SJSA1 (cell line): ENCODE measurements at places on chromosomes 3 and 15. TPM values are rescaled to one million over a fixed set of nuclear protein-coding genes. Genes with fewer than 3 reads are reported as not detected.

GRCh38 chr3:120370463-120370862 is 21.3 kb upstream of the LRRC58 start:
- no peak for DNase-seq

DNA sequence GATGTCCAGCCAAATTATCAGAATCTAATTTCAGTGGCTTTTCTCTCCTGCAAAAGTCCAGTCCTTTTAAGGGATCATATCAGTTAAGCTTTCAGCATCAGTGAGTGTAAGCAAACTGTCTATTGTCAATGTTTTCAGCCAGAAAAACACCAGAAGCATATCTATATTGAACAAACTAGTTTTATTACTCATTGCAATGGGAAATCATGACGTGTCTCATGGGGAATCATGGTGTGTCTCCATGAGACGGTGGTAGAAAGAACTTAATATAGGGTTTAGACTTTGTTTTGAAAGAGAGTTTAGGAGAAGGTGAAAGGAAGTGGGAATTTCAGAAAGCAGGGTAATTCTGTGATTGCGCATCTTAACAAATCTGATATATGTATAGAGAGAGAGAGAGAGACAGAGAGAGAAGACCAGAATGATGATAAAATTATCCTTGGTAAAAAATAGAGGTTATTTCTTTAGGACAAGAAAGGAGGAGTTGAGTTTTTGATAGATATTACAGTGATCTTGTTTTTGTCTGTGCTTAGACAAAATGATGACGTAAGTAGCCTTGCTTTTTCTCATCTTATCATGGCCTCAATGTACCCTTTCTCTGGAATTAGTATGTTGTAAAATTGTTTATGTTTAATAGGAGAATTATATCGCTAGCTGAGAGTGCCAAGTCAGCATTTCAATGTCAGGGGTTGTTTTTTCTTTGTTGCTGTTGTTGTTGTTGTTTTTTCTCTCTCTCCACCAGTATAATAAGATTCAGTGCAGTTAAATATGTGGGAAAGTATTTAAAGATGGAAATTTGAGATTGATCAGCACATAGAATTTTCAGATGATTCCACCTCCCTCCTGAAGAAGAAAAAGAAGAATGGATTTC is 129.9 kb upstream of the OSTN start:
- no peak for DNase-seq

- DNase-seq, result peak; percentile 79
Observed at GRCh38 chr15:69736161-69736560, 283.5 kb downstream of the RPLP1 start.

DNA sequence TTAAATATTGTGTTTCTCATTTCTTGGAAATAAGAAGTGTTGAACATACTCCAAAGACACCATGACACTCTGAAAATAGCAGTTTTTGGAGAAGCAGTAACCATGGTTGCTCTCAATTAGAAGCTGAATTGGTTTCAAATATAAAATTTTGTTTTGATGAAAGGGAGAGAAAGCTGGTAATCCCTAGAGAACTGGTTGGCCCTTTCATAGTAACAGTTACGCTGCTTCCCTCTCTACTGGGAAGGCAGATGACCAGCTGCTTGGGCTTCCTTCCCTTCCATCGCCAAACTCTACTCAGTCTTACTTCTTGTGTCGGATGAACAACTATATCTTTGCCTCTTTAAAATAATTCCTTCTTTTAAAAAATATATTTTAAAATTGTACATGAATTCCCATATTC is 19.2 kb downstream of the LARS2 start:
- no peak for DNase-seq

- DNase-seq, result no peak
Observed at GRCh38 chr3:27290760-27291159, 78.4 kb downstream of the NEK10 start.

DNA sequence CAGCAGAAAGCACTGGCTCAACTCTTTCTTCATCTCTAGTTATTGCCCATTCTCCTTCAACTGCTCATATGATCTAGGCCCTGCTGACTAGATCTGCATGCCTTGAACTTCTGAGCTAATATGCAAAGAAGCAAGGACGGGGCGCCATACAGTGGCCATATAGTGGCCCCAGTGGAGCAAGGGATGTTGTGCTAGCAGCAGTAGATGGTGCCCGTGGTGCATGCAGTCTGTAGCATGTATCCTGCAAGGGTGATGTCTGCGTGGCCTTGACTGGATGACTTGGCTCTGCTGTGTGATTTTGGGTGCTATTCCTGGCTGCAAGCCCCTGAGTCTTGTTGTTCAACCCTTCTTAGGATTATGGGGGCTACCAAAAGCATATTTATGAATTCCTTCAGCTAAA is 12.2 kb upstream of the NMD3 start:
- DNase-seq, result no peak

DNA sequence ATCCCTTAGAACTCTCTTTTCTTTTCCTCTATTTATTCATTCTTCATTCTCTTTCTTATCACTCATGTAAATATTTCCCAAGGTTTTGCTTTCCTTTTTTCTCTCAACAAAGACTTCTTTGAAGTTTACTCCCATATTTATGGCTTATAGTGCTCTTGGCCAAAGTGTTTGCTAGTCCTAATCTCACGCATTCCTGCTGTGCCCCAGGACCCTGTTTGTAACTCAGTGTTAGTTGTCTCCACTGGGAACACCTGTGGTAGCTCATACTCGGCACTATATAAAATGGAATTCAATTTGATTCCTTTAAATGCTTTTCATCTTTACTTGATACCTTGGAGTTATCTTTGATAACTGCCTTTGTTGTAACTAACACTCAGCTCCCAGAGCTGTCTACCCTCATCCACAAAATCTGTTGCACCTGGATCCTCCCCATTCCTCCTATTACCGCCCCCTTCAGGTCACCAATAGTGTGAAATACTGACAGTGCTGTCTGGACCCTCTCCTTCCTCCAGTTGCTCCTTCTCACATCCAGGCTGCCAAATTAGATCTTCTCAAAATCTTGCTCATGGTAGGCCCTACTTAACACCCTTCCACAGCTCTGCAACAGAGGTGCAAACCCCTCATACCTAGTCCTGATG is 76.8 kb downstream of the TIGIT start:
- DNase-seq, result no peak

- no peak for DNase-seq
Observed at GRCh38 chr3:194255252-194256039, 95.7 kb downstream of the CPN2 start.

- DNase-seq, result no peak
Observed at GRCh38 chr3:197906850-197907187, 43.2 kb upstream of the RPL35A start.

- no peak for DNase-seq
Observed at GRCh38 chr3:196143708-196144382, 62.0 kb upstream of the TFRC start.

GRCh38 chr15:100284191-100284590 is 57.6 kb downstream of the ADAMTS17 start:
- no peak for DNase-seq

DNA sequence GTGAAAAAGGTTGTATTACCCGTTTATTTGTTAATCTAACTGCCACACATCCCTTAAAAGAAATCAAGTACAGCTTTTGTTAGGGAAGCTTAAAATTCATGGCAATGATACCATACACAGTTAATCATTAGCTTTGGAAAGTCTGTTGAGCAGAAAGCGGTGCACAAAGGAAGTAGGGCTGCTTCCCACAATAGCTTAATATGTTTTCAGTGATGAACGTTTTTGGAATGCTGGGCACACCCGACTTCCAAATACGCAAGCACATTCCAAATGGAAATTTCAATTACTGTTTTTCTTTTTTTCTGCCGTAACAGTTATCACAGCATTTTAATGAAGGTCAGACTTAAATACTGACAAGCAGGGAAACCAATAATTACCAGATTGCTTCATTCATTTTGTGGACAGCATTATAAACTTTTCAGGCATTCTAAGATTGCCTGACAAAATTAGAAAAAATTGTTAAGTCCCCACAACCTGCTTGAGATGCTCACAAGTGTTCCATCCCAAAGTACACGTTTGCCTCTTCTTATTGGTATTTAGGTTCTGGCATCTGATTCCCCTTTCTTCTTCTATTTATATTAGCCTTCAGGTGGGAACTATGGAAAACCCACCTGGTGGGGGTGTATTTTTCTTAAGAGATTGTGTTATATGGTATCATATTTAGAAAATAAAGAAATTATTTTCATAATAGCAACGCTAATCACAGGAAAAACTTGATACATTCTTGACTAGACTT is 1.1 kb upstream of the ECT2 start:
- DNase-seq, result peak; percentile 79

- DNase-seq, result no peak
Observed at GRCh38 chr3:101383156-101383575, 62.8 kb upstream of the IMPG2 start.

DNA sequence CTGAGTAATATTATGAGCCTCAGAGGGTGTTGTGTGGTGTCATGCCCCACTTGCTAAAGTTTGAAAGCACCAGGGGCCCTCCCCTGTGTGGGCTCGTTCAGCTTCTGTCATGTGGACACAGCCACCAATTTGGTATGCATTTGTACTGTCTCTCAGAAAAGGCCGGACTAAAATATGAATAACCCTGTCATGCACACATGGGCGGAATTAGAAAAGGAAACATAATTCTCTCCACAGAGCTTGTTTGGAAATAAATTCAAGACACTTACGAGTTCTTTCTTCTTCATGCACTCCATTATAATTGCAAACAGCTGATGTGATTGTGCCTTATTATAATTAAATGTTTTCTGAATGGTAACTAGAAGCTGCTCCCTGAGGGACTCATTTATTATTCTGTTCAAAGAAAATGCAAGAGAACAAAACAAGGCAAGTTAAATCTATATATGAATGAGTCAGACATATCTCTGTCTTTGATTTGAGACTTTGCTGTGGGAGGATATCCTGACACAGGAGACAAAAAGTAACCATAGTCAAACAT is 39.1 kb downstream of the TRPM1 start:
- no peak for DNase-seq

GRCh38 chr15:59313641-59314332 is 58.9 kb downstream of the MYO1E start:
- no peak for DNase-seq

DNA sequence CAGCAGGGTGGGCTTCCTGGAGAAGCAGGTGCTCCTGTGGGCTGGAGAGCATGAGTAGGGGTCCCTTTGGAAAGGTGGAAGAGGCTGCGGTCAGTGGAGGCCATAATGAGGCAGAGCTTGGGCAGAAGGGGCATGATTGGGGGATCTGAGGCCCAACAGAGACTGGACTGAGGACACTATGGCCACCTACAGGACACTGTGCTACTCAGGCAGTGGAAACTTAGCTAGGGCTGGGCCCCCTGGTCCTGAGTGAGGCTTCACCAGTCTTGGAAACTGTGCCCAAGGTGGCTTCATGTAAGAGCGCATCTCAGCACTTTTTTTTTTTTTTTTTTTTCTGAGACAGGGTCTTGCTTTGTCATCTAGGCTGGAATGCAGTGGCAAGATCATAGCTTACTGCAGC is 6.3 kb upstream of the COMMD4 start:
- DNase-seq, result no peak

- DNase-seq, result peak; percentile 69
Observed at GRCh38 chr15:66387163-66388042, 691 bp downstream of the MAP2K1 start.

- no peak for DNase-seq
Observed at GRCh38 chr15:85825719-85826118, 31.0 kb upstream of the KLHL25 start.

DNA sequence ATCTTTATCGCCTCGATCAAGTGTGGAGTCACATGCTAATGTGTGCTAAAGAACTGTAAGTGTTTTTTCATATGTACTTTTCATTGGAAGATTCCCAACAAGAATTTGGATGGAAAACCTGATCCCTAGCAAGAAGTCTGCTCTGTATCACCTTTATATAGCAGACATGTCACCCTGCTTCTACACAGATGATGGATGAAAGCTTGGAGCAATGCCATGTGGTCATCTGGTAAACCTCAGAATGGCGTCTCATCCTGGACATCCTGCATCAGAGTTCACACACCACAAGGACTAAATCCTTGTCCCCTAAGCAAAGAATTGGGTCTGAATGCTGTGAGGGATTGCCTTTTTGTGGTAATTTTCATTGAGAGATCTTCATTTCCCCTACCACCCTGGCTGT is 42.1 kb upstream of the CTDSPL start:
- no peak for DNase-seq

GRCh38 chr15:67784090-67784781 is 41.1 kb upstream of the SKOR1 start:
- no peak for DNase-seq

- no peak for DNase-seq
Observed at GRCh38 chr3:197800379-197800778, 9.3 kb downstream of the LRCH3 start.

DNA sequence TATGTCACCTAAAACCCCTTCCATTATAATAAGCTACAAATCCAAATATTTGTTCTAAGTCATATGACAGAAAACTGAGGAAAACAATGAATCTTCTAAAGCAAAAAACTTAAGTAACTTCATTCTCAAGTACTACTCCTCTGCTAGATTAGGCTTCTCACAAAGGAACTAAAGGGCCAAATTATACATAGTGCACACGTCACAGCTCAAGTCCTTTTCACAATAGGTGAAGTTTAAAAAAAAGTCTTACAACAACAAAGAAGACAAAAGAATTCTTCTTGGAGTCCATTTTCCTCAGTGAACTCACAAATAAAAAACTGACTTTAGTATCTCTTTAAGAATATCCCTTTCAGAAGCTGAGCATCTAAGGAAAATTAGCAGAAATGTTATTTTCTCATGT is 479.9 kb downstream of the MAGI1 start:
- DNase-seq, result no peak

- DNase-seq, result no peak
Observed at GRCh38 chr3:43882976-43883680, 192.4 kb downstream of the ABHD5 start.

GRCh38 chr3:40387895-40388254 is 891 bp downstream of the ENTPD3 start:
- DNase-seq, result no peak

DNA sequence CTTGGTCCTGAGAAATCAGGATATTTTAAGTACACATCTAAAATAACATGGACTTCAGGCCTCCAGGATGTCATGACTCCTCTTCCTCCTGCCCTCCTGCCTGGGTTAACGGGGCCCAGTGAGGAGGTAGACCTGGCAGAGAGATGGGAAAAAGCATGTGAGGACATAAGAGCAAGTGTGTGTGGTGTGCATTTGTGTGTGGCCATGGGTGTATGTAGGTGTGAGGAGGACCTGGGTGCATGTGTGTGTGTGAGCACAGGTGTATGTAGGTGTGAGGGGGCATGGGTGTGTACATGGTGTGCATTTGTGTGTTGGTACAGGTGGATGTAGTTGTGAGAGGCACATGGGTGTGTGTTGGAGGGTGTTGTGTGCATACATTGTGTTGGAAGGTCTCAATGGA is 105.4 kb downstream of the EPHB1 start:
- DNase-seq, result no peak

GRCh38 chr15:71471347-71471746 is 339.0 kb upstream of the NR2E3 start:
- no peak for DNase-seq

The SPTSSB gene
- total RNA-seq, result not detected in 2 replicates

The ATP11B gene
- total RNA-seq, result 36.7 and 50.8 TPM in 2 replicates

The OTOL1 gene
- total RNA-seq, result not detected in 2 replicates

The SLC7A14 gene
- not detected in 2 replicates for total RNA-seq

The GALK2 gene
- total RNA-seq, result 32.1 and 32.3 TPM in 2 replicates

The RPL32 gene
- total RNA-seq, result 400 and 799 TPM in 2 replicates

The ARHGEF26 gene
- 12.0 and 14.9 TPM in 2 replicates for total RNA-seq

The TCF12 gene
- 47.0 and 69.5 TPM in 2 replicates for total RNA-seq

The PODXL2 gene
- total RNA-seq, result 0.94 and 2.6 TPM in 2 replicates

The PLIN1 gene
- total RNA-seq, result not detected in 2 replicates

The CACNA1D gene
- total RNA-seq, result not detected in 2 replicates

The TAGLN3 gene
- total RNA-seq, result not detected in 2 replicates
